ENCODE measurements at places on chromosomes 6 and 20.

DNA sequence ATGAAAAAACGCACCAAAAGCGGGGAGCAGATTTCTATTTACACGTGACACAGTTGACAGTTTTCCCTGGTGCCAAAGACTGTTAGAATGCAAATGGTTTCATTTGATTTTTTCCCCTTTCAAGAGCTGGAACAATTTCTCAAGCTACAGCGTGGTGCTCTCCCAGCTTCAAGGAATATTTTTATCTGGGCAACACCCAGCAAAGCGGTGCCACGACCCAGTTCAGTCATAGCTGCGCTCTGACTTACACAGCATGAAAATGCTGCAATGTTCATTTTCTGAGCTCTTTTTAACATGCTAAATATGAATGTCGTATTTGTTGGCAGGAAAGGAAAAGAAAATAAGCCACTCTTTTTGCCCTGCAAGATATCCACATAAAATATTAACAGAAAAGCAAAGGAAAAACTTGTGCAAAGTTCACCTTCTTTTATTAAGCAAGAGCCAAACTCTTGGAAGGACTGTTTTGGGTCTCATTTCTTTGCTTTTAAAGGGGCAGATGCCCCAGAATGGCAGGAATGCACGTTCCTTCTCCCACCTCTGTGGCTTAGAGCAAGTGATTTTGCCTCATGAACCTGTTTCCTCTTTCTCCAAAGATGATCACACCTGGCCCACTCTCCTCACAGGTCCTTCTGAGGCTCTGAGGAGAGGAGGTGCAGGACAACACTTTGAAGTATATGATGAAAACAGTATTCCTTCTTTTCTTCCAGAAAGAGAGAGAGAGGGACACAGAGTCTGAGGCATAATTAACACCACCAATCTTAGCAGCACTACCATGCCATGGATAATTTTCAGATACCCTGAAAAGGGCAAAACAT, 47.0 kb downstream of the TTI1 start:
- DNase-seq = no peak

DNA sequence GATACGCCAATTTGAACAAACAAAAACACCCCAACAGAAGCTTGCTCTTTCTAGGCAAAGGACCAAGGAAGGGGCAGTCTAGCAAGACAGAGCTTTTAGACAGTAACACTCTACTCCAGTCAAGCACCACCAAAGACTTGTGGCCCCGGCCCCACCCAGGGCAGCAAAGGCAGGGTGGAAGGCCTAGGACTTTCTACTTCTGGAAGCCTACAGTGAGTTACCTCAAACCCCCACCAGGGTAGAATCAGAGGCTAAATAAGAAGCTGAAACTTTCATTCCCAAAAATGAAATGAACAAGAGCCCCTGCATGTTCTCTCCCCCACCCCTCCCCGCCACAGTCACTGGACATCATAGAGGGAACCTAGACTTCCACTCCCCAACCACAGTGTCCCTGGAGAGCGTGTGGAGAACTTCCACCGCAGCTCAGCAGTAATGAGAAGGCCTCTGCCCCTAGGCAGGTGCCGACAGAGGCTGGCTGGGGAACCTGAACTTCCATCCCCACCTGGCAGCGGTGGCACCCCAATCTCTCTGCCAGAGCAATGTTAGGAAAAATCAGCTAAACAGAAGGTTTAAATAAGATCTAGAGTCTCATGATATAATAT, 40.0 kb downstream of the KATNA1 start:
- DNase-seq = no peak

DNA sequence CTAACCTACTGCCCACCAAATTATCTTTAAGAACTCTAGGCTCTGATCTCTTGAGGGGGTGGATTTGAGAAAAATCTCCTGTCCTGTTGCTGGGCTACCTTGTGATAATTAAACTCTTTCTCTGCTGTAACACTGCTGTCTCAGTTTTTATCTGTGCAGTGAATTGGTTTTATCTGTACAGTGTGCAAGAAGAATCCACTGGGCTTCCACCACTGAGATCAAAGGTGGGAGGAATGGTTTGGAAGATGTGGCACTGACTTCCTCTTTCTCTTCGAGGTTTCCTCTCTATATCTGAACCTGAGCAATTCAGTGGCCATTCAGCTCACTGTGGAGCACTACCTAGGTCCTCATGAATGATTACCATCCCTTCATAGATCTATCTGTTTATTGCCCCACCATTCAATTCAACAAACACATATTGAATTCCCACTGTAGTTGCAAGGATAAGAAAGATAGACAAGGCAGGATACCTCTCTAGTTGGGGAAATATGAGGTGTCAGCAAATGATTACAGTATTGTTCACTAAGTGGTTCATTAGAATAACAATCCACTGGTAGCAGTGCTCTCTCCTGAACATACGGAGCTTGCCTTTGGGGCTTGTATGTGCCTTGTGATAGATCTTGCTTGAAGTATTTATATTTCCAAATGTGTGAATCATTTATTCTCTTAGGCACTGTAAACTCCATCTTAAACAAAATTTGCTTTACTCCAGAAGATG, 172.1 kb upstream of the ARG1 start:
- no peak for DNase-seq

- no peak for DNase-seq
Measured at GRCh38 chr6:161721511-161721910, 447.6 kb upstream of the AGPAT4 start.

DNA sequence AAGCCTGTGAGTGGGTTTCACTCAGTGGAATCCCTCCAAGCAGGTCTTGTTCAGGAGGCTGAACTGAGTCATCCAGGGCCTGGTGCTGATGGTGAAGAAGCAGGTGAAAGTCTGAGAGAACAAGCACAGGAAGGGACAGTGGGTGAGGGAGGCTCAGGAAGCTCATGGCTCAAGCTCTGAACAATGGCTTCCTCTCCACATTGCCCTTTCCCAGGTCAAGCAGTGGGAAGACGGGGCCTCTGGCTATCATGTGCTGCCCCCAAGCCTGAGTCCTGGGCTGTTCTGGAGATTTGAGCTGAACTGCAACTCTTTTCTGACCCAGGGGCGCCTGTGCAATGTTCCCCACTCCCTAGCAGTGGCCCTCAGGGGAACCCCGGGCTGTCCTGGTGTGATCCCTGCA, 3.4 kb downstream of the CST9L start:
- DNase-seq = no peak

DNA sequence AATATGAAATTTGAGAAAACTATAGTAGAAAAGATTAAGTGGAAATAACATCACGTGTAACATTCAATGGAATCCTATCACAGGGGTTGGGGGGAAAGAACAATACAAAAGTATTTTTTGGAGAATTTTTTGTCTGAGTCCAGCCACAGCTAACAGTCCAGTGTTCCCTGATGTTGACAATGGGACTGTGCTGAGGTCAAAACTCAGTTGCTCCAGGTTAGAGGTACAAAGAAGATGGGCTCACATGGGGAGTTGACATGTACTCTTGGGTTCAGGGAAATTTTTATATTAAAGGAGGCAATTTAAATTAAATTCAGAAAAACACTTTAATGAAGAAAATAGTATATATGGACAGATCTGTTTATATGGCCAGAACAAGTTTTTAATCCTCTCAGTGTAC, 995 bp downstream of the MYCT1 start:
- no peak for DNase-seq

DNA sequence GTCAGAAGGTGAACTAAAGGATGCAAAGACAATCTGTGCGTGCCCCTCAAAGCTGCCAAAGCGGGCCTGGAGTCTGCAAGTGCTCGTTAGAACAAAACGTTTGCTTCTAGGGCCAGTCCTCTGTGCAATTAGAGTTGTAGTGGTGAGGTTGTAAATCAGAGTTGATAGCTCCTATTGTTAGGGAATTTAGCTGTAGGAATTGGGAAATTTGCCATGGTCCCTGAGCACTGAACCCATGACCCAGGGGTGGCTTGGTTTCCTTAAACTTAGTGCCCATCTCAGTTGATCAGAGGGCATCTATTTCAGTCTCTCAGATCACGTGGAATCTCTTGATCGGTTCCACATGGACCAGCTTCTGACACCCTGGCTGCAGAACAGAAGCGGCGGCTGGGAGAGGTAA, 18.8 kb upstream of the RPS6KA2 start:
- no peak for DNase-seq

DNA sequence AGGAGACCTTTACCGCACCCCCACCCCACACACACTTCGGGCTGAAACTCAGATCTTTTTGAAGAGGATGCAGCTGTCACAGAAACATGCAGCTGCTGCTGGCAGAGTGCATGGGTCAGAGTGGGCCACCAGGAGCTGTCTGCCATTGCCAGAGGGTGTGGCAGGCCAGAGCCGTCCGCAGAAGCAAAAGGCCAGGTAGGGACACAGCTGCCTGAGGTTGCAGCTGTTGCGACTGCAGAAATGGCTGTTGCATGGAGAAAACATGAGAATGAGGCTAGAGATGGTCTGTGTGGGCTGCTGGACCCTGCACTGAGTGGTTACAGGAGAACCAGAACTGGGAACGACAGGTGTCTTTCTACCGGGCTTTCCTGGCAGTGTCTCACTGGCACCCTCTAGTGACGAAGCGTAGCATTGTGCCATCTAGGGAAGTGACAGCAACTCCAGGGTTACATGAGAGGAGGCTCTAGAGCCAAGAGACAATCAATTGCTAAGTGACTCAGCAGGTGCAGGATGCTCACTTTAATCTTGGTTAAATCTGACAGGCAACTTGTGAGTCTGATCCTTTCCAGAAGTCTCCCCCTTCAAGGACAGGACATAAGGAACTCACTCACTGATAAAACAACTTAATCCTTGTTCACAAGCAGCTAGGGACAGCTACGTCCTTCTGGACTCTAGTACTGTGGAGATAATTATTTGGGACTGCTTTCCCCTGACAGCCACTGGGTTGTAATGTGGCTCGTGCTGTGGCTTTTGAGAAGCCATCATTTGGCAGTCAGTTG, 29.1 kb upstream of the SERPINB9 start:
- DNase-seq = peak; percentile 90

GRCh38 chr6:146029573-146030184, 817 bp downstream of the GRM1 start:
- no peak for DNase-seq

DNA sequence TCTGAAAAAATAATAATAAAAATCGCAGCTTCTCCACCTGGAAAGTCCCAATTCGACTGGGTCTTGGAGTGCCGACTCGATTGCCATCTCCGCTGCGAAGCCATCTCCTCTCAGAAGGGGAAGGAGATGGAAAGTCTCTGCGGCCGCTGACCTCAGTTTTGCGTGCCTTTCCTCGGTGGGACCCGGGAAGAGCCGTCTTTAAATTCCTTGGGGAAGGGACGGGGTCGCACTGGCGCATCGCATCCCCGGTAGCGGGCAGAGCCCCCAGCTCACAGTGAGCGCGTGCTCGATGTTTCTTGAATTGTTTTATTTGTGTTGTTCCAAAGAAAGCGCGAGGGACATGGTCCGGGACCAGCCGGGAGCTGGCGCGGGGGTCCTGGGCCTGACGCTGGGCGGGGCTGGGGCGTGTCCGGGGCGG, 270 bp upstream of the TIAM2 start:
- DNase-seq = no peak

GRCh38 chr6:107793191-107793590, 30.9 kb downstream of the SCML4 start:
- DNase-seq = no peak

GRCh38 chr20:1792274-1792673, 102.9 kb upstream of the SIRPA start:
- no peak for DNase-seq

- DNase-seq = no peak
Measured at GRCh38 chr6:155408981-155409380, 46.7 kb downstream of the NOX3 start.

DNA sequence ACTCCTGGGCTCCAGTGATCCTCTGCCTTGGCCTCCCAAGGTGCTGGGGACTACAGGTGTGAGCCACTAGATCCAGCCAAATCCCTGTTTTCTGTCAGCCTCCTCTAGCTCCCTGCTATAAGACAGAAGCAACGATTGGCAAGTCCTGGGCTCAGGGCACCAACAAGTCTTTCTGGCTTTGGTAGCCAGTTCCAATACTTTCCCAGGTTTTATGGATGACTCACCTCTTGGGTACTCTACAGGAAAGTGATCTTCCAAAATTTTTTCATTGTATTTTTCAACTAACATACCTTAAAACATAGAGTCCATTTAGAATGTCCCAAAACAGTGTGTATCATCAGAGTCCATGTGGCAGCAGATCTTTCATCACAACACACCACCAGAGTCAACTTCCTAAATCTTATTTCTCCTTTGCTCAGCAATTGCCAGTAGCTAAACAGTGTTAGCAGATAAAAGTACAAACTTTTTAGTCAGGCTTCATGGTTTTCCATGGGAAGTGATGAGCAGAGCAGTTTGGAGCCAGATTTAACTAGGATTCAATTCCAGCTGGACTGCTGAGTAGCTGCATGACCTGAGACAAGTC, 13.3 kb downstream of the GABBR1 start:
- no peak for DNase-seq

All from CD8-positive, alpha-beta T cell (primary cell).